ENCODE measurements at places on chromosomes 12 and 14. TPM values are rescaled to one million over a fixed set of nuclear protein-coding genes. Genes with fewer than 3 reads are reported as not detected.

Gene TSHR
- total RNA-seq, result not detected

Gene MYBPC1
- not detected for total RNA-seq

Gene KRT3
- total RNA-seq, result not detected

Gene ZDHHC17
- total RNA-seq, result 16.0 TPM

Gene LRRC10
- not detected for total RNA-seq

Gene SIX4
- total RNA-seq, result 9.5 TPM

Gene DIO2
- total RNA-seq, result not detected

Gene ART4
- total RNA-seq, result not detected

Gene HOXC12
- total RNA-seq, result 0.31 TPM

Gene IFNG-AS1
- not detected for total RNA-seq

Gene SRSF9
- total RNA-seq, result 124 TPM

Gene AQP5
- not detected for total RNA-seq

Gene FGD4
- total RNA-seq, result 14.4 TPM

Gene GPRC5D
- not detected for total RNA-seq

Gene LYZ
- not detected for total RNA-seq

Gene LRRK2
- 0.39 TPM for total RNA-seq

Gene STXBP6
- not detected for total RNA-seq

Data from hair follicular keratinocyte (primary cell).